ENCODE measurements at places on chromosomes 2 and 18. TPM values are rescaled to one million over a fixed set of nuclear protein-coding genes. Genes with fewer than 3 reads are reported as not detected.
A peak's percentile ranks its signal among the peaks of the same experiment; 100 is the strongest.

DNA sequence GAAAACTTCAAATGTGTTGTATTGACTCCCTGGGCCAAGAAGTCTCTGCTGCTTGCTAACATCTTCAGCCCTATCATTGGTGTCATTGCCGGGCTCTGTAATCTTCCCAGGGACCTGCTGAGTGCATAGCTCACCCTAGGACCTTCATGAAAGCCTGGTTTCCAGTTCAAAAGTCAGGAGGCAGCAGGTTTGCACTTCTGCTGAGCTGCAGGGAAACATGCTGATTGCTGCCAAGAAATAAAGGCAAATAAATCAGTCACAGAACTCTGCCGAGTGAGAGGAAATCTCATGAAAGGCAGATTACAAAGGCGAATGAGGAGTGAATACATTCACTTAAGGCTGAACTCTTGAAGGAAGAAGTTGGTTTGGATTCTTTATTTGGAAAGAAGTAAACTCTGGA, 1947.6 kb upstream of the CELF4 start:
- DNase-seq: no peak

DNA sequence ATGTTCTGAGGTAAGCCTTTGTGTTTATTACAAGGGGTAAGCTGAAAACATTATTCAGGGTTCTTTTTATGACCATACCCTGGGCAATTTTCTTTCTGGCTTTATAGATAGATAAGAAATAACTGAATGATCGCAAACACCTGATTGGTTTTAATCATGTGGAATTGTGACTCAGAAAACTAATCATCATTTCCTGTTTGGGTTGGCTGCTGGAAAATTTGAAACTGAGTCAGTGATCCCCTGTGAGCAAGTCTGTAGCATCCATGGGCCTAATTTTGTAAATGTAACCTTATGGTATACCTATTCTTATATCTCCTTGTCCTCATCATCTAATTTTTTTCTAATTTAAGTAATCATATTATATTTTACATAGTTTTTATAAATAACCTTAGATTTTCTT, 34.3 kb downstream of the CCDC68 start:
- DNase-seq: no peak

- no peak for DNase-seq
Measured at GRCh38 chr2:16182841-16183240, 242.5 kb downstream of the MYCN start.

ANKAR gene
- 30.3 TPM for total RNA-seq

CERKL gene
- not detected for total RNA-seq

SMYD1 gene
- 0.49 TPM for total RNA-seq

GRCh38 chr2:16242906-16243305, 302.6 kb downstream of the MYCN start:
- no peak for DNase-seq

DNA sequence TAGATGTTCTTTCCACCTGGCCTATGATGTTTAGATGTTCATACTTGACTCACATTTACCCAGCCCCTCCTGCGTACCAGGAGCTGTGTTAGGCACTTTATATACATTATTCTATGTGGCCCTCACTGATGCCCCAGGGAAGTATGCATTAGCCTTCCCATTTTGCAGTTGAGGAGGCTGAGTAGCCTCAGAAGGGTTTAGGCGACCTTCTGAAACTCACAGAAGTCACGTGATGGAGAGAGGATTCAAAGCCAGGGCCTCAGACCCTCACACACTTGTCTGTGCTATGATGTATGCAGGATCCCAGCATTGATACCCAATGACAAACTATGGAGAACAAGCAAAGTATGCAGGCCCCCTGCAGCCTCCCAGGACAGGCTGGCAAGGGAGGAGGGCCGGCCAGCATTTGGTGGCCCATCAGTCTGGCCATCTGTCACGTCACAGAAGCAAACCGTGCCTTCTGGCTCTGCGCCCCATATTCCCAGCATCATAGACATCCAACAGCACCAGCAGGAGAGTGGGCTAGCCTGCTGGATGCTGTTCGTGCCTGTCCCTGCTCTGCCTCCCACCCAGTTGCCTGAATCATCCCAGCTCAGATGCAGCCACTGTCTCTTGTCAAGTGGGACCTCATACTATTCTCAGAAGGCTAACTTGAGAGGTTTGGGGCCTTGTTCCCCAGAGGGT, 33.6 kb downstream of the EHD3 start:
- no peak for DNase-seq

DNA sequence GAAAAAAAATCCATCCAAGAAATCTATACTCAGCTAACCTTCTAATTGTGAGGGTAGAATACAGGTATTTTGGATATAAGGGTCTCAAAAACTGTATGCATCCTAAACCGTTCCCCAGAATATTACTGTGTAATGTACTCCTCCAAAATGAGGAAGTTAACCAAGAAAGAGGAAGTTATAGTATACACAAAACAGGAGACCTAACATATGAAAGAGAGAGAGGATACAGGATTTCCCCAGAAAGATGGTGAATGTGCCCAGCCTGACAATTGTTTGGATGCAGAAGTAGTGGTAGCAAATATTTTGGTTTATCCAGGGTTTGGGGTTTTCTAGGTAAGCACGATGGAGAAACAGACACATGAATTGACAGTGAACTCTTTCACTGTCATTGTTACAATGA, 50.6 kb downstream of the GALNT3 start:
- DNase-seq: no peak

DNA sequence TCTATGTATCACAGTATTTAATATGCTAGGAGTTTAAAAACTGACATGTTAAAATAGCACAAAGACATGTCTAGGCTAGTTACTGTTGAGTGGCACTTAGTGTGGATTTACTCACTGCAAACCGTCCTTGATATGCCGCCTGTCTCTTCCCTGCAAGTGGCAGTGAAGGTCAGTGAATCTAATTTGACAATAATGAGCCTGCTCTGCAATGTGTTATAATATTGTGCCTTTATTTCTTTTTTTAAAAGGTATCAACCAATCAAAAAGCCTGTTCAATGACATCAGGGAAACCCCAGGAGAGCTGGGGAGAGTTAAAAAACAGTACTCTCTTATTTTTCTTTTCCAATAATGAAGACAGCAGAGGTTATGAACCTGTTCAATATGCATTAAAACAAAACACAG, 384.1 kb downstream of the ERBB4 start:
- no peak for DNase-seq

- no peak for DNase-seq
Measured at GRCh38 chr2:237637429-237638135, 10.2 kb downstream of the LRRFIP1 start.

DNA sequence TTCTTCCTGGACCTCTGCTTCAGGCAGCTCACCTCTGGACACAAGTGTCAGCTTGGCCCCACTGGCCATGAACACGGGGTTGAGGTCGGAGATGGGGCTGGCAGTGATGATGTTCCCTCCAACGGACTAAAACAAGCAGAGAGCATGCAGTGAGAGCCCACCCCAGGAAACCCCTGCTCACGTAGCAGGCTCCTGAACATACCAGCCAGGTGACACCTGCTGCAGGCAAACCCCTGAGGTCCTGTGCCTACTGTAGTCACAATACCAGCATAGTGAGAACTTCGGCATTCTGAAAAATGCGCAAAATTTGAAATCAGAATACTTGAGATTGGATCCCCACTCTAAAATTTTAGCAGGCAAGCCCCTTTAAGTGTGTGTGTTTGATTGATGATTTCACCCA, 32.9 kb downstream of the XDH start:
- DNase-seq: no peak

TGIF1 gene
- total RNA-seq: 59.3 TPM

DNA sequence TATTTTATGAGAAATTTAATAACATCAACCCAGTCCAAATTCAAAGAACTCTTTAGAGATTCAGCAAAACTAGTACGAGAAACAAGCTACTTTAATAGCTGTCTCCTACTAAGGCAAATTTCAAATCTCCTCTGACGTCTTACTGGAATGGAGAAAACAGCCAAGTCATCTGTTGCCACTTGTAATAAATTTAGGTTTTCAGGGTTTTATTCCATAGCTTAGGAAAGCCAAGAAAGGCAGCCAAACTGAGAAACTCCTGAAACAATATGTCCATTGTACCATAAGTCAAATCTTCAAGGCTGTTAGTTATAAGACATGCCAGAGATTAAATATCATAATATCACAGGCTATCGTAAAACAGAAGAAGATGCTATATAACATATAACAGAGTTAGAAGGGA, 524.6 kb upstream of the SETBP1 start:
- DNase-seq: no peak

DNA sequence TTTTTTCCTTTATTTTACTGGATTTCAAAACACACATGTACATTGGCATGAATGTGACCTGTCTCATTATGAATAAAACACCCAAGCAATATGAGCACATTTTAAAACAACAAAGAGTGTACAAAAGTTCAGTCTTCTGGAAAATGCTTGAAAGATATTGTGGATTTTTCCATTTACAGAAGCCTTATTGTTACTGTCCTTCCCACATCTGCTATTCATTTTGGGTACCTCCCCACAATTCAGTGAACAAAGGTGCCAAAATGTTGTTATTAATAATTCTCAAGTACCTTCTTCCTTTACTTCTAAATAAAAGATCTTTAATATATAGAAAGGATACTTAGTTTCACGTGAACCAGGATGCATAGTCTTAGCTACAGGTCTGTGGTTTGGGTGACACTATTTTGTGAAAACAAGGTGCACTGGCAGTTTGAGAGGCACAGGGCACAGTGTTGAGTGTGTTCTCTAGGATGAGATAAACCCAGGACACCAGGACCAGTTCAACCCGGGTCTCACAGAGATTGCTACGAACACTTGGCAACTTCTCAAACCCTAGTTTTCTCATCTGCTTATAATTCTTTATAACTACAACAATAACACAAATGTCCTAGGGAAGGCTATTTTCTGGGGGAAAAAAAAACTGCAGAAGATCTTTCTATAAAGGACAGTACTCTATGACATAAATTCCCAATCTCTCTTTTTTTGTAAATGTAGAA, 84.5 kb upstream of the GALNT5 start:
- no peak for DNase-seq

SCN9A gene
- total RNA-seq: 25.5 TPM

DNA sequence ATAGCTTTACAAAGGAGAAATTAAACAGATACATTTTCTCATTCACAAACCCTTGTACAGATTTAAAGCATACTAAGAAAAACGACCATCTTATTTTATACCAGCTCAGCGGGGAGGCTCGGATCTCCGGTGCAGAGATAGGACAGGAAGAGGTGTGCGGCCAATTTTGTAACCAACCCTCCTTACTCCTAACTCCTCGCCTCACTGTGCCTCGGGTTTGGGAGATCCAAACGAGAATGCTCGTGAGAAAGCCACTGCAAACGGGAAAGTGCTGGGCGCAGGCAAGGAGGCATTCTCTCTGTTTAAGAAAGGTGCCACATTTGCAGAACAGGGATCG, 1.2 kb downstream of the KDSR start:
- DNase-seq: no peak

- DNase-seq: no peak
Measured at GRCh38 chr2:41709702-41710599, 337.9 kb upstream of the PKDCC start.

FEV gene
- total RNA-seq: not detected

DNA sequence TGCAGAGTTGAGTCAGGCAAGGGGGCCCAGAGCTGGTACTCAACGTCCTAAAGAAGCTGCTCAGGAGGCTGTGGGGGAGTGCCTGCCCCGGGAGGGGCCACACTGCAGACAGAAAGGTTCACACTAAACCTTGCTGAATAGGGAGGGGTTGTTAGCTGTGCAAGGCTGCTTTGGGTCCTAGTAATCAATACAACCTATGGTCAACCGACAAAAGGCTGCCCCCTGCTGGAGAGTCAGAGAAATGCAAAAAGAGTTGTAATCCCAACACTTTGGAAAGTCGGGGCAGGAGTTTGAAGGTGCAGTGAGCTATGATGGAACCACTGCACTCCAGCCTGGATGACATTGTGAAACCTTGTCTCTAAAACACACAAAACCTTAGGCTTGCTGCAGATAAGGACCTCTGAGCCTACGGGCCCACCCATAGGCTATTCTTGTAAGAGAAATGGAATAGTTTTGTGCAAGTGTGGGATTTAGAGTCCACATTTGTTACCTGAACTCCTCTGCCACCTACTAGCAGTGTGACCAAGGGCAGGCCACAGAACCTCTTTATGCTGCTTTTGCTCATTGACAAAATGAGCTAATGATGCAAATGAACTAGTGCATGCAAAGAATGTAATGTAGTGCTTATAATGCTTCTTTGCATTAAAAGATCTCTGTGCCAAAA, 81.5 kb downstream of the PRPF40A start:
- DNase-seq: peak; percentile 82

DNA sequence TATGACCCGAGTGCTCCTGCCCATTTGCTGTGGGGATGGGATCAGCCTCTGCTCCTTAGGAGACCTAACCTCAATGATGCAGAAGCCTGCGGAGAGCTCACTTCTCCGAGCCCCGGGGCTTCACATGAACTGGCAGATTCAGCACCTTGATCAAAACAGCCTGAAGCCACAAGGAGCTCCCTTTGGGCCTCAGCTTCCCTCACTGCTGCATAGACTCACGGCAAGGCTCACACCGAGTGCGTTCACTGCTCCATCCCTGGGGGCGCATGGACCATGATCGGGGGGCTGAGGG, 33.0 kb downstream of the CRACDL start:
- peak; percentile 26 for DNase-seq

DNA sequence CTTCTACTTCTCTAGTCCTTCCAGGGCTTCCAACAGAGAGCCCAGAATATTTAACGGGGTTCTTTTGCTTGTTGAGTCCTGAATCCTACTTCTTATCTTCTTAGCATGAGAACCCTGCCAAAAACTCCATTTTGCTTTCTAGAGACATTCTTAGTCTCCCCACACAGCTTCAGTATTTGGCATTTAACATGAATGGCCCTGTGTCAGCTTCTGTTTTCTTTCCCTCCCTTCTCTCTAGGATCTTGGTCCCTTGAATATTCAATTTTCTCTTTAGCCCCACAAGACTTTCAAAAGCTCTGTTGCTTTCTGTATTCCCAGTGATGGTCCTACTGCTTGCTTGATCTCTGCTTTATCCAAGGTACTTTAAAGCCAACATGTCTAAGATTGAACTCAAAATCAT, 89.5 kb downstream of the WDR7 start:
- DNase-seq: no peak

- DNase-seq: no peak
Measured at GRCh38 chr2:3476321-3476984, 42.9 kb downstream of the ADI1 start.

ZNF513 gene
- 17.0 TPM for total RNA-seq

DNA sequence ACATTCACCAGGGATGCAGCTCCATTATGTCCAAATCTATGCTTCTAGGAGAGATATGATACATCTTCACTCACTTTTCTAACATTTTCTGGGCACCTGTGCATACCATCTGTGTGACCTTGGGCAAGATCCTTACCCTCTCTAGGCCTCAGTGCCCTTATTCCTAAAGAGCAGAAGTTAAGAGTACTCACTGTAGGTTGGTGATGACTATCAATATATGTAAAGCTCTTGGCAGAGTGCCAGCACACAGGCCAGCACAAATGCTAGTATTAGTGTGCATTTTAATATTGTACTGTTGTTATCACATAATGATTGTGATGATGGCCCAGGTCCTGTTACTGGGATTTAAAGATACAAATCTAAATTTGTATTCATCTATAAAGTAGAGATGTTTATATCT, 199.2 kb downstream of the RAD51AP2 start:
- no peak for DNase-seq

GRCh38 chr2:237464757-237465391, 22.2 kb upstream of the MLPH start:
- DNase-seq: no peak
